WTC11 (cell line): ENCODE measurements at places on chromosomes 7 and 10. TPM values are rescaled to one million over a fixed set of nuclear protein-coding genes. Genes with fewer than 3 reads are reported as not detected.
A peak's percentile ranks its signal among the peaks of the same experiment; 100 is the strongest.

Gene ZNF32
- total RNA-seq = 23.9 to 25.7 TPM (median 25.4 TPM) in 3 replicates

Gene HOGA1
- 0.15 to 0.62 TPM (median 0.55 TPM) in 3 replicates for total RNA-seq

Gene PTPRN2
- total RNA-seq = 2.6 to 4.7 TPM (median 3.9 TPM) in 3 replicates

- DNase-seq = no peak
- H3K27ac ChIP-seq = no peak overlapping the region
- H3K36me3 ChIP-seq = peaks cover 7% of the 10 kb centered on the region; the same call in 1 of the 2 replicates
- peaks cover 14% of the 10 kb centered on the region for H3K4me1 ChIP-seq
- H3K27me3 ChIP-seq = no peaks in the 10 kb centered on the region
These were observed 49.4 kb downstream of the BUB3 start for GRCh38 chr10:123203393-123204126.

DNA sequence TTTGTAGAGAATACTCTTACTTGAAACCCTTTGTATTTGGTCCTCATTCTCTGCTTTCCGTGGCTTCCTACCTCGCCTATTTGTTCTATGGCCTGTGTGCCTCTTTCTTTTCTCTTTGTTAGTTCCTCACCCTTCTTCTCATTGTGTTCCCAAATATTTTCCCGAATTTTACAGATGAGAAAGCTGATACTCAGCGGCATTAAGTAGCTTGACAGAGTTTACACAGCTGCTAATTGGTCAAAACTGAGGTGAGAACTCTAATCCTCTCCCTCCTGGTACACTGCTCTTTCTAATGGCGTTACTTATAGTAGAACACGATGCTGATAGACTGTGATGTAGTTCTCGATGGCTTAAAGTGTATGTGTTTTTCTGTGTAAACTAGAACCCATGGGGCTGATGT lies 80.7 kb upstream of the HDAC9 start:
- peaks cover 7% of the 10 kb centered on the region for H3K4me1 ChIP-seq
- no peak for DNase-seq
- no peak overlapping the region for H3K4me3 ChIP-seq
- peak overlapping the region; percentile 46 for H3K27ac ChIP-seq
- no peaks in the 10 kb centered on the region for H3K36me3 ChIP-seq
- no peaks in the 10 kb centered on the region for H3K27me3 ChIP-seq

- H3K4me3 ChIP-seq = no peak overlapping the region
- no peak overlapping the region for H3K27ac ChIP-seq
- peaks cover 42% of the 10 kb centered on the region for H3K36me3 ChIP-seq
- H3K27me3 ChIP-seq = no peaks in the 10 kb centered on the region; the same call in 1 of the 2 replicates
- peaks cover 18% of the 10 kb centered on the region for H3K4me1 ChIP-seq
These were observed 91.4 kb downstream of the CARD11 start for GRCh38 chr7:2952316-2952715.

DNA sequence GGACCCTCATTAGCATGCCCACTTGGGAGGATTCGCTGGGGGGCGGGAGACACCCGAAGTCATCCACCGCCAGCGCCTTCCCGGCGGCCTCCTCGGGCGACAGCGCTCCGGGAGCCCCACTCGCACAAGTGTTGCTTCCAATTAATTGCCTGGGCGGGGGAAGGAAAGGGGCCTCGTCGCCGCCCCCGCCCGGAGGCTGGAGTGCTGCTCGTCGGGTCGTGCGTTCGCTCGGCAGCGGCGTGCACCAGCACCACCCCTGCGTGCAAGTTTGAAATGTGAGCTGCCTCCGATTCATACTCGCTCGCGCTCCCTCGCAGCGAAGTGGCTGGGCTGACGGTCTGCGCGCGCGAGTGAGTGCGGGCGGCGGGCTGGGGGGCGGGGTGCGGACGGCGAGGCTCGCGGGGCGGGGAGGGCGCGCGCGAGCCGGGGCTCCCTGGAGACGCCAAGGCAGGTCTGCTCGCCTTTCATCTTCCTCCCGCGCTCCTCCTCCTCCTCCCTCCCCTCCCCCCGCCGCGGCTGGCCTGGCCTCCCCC lies 104.6 kb upstream of the PPIF start:
- no peak overlapping the region for H3K27ac ChIP-seq
- H3K4me1 ChIP-seq = peaks cover 47% of the 10 kb centered on the region
- no peaks in the 10 kb centered on the region for H3K36me3 ChIP-seq
- peaks cover 66% of the 10 kb centered on the region for H3K27me3 ChIP-seq

- H3K4me1 ChIP-seq = peaks cover 11% of the 10 kb centered on the region
- H3K36me3 ChIP-seq = no peaks in the 10 kb centered on the region
- no peaks in the 10 kb centered on the region for H3K27me3 ChIP-seq
- no peak overlapping the region for H3K27ac ChIP-seq
- no peak for DNase-seq
- no peak overlapping the region for H3K4me3 ChIP-seq
These were observed 95.8 kb downstream of the NRP1 start for GRCh38 chr10:33238643-33239042.

DNA sequence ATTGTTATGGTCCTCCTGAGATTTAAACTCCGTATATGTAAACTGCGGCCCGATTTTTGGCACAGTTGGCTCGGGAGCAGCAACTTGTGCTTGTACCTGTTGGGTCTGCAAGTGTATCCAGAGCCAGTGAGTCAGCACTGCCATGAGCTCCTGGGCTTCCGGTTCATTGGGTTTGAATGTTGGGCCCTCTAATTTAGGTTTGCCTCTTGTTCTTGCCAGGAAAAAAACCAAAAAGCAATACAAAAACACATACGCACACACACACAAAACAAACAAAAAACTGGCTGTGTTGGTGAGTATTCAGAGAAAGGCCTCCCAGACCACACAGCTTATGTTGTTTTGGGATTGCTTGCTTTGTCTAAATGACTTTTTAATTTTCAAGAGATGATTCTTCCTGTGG lies 26.3 kb downstream of the SND1 start:
- no peak for DNase-seq
- peaks cover 57% of the 10 kb centered on the region for H3K36me3 ChIP-seq
- H3K4me3 ChIP-seq = no peak overlapping the region
- peak overlapping the region; percentile 85 for H3K27ac ChIP-seq
- H3K27me3 ChIP-seq = no peaks in the 10 kb centered on the region
- H3K4me1 ChIP-seq = peaks cover 73% of the 10 kb centered on the region

DNA sequence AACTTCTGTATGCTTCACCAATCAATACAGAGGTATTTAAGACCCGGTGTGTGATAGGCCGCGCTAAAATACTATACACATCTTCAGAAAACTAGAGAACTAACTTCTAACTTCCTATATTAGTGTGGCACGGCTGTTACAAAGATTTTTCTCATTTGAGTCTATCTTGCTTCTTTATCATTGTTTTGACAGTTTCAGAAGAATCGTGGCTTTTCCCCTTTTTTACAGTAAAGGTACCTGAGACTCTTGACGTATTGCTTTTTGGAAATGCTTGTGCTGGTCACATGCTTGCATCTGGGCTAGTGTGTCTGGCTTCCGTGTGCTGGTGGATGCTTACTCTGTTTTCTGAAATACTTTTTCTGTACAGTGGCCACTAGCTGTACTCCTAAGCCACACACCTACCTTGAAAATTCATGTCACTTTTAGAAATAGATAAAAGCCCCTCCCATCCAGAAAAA lies 12.7 kb downstream of the IKZF1 start:
- H3K27me3 ChIP-seq = peaks cover 9% of the 10 kb centered on the region; the same call in 1 of the 2 replicates
- DNase-seq = no peak
- no peaks in the 10 kb centered on the region for H3K36me3 ChIP-seq
- H3K27ac ChIP-seq = no peak overlapping the region
- peaks cover 65% of the 10 kb centered on the region for H3K4me1 ChIP-seq
- no peak overlapping the region for H3K4me3 ChIP-seq

GRCh38 chr7:129771928-129772479 lies 160.5 kb downstream of the NRF1 start:
- H3K27ac ChIP-seq = no peak overlapping the region
- peaks cover 29% of the 10 kb centered on the region for H3K27me3 ChIP-seq
- H3K4me3 ChIP-seq = no peak overlapping the region; the same call in 1 of the 2 replicates
- DNase-seq = peak; percentile 51
- peaks cover 73% of the 10 kb centered on the region for H3K4me1 ChIP-seq

- DNase-seq = no peak
- H3K27ac ChIP-seq = no peak overlapping the region; the same call in 1 of the 2 replicates
- peaks cover 48% of the 10 kb centered on the region for H3K4me1 ChIP-seq
These were observed 12.7 kb downstream of the TASOR2 start for GRCh38 chr10:5697342-5697741.

GRCh38 chr7:66779669-66780409 lies 39.3 kb downstream of the RABGEF1 start:
- no peak for DNase-seq
- H3K27ac ChIP-seq = peak overlapping the region; percentile 81
- H3K27me3 ChIP-seq = no peaks in the 10 kb centered on the region
- peaks cover 45% of the 10 kb centered on the region for H3K36me3 ChIP-seq
- H3K4me3 ChIP-seq = no peak overlapping the region
- H3K4me1 ChIP-seq = no peaks in the 10 kb centered on the region

GRCh38 chr10:76265441-76266113 lies 834.2 kb downstream of the LRMDA start:
- no peak for DNase-seq
- H3K4me1 ChIP-seq = peaks cover 32% of the 10 kb centered on the region
- H3K4me3 ChIP-seq = no peak overlapping the region
- H3K27ac ChIP-seq = no peak overlapping the region

GRCh38 chr10:131946880-131947279 lies 34.8 kb downstream of the BNIP3 start:
- H3K27ac ChIP-seq = no peak overlapping the region
- H3K4me3 ChIP-seq = no peak overlapping the region
- H3K4me1 ChIP-seq = no peaks in the 10 kb centered on the region
- peaks cover 70% of the 10 kb centered on the region for H3K36me3 ChIP-seq
- H3K27me3 ChIP-seq = no peaks in the 10 kb centered on the region

DNA sequence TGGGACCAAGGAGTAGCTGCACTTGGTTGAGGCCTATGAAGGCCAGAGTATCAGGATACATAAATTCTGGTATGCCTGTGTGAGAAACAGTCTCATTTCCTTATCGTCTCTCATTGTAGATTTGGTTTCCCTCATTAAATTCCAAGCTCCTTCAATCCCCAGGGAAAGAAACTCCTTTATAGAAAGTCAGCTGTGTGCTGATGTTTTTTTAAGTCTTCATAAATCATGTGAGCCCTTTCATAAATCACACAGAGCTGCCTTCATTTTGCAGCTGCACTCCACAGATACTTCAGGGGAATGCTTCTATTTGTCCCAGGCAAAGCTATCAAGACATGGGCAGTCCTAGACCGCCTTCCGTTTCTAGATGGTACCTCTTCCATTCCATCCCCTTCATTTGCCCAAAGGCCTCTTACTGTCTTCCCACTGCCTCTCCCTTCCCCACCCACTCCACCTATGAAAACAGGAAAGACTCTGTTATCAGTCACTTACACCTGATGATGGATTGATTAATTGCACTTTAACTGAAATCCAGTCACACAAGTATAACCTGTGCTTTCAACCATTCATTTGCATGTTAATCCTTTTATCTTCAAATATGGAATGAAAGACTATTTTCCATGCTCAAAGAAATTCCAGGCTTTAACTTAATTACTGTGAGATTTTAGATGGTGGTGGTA lies 290.2 kb downstream of the C7orf25 start:
- no peaks in the 10 kb centered on the region for H3K36me3 ChIP-seq
- peaks cover 9% of the 10 kb centered on the region; the same call in 1 of the 2 replicates for H3K4me1 ChIP-seq
- no peak for DNase-seq
- no peak overlapping the region for H3K27ac ChIP-seq

DNA sequence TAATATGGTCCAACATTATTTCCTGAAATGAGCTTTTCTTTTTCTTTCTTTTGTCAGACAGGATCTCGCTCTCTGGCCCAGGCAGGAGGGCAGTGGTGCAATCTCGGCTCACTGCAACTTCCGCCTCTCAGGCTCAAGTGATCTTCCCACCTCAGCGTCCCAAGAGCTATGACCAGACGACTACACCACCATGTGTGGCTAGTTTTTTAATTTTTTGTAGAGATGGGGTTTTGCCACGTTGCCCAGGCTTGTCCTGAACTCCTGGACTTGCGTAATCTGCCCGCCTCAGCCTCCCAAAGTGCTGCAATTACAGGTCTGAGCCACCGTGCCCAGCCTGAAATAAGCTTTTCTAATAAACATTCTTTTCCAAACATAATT lies 48.6 kb downstream of the CUL2 start:
- H3K27me3 ChIP-seq = no peaks in the 10 kb centered on the region
- H3K36me3 ChIP-seq = peaks cover 34% of the 10 kb centered on the region
- no peak for DNase-seq
- no peak overlapping the region for H3K4me3 ChIP-seq

DNA sequence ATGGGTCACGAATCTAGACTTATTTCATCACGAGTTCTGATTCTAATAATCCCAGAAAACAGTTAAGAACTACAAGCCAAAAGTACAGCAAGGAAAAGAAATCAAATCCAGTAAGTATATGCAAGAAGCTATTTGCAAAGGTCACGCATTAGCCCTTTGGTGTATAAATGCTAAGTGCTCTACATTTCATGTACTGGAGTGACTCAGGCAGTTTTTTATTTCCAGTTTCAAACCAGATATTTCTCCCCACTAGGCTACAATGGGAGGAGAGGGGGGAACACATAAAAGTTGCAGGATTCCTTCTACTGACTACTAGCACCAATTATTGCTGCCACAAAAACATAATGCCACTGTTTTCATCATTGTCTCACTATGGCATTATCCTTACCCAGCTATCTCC lies 148.0 kb downstream of the NRCAM start:
- H3K4me1 ChIP-seq = peaks cover 46% of the 10 kb centered on the region
- H3K4me3 ChIP-seq = no peak overlapping the region
- H3K27me3 ChIP-seq = no peaks in the 10 kb centered on the region
- H3K36me3 ChIP-seq = no peaks in the 10 kb centered on the region
- no peak overlapping the region for H3K27ac ChIP-seq

DNA sequence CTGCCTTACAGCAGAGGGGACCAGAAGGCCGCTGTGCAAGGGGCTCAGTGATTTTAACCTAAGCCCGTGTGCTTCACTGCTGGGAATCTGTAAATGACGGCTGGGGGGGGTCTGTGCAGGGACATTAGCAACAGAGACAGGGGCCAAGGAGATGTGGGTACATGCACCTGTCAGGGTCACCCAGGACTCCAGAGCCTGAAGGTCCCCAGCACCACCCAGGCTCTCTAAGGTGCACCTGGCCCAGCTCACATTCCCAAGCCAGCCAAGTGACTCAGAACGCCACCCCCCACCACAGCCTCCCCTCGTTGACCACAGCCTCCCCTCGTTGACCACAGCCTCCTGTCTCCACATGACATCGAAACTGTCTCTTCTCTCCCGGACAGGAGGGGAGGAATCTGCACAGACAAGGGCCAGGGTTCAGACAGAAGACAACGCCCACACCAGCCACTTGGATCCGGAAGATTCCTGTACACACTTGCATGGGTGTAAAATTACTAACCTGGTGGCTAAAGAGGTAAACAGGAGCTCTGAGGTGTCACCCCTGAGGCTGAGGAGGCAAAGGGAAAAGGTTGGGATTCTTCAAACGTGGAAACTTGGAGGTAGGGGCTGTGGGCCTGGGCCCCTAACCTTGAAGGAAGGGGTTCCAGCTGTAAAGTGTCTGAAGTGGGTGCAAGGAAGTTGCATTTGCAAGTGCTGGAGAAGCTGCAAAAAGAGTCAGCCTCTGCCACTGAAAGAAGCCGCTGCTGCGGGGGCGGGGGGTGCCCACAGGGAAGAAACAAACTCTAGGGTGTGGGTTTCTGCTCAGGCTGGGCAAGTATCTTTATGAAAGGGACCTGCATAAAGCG lies 27.0 kb downstream of the CALML3 start:
- H3K27ac ChIP-seq = no peak overlapping the region
- H3K4me3 ChIP-seq = no peak overlapping the region
- DNase-seq = peak; percentile 3
- H3K4me1 ChIP-seq = no peaks in the 10 kb centered on the region
- no peaks in the 10 kb centered on the region for H3K27me3 ChIP-seq
- no peaks in the 10 kb centered on the region for H3K36me3 ChIP-seq

GRCh38 chr7:73504017-73504416 lies 18.1 kb downstream of the BAZ1B start:
- no peak for DNase-seq
- no peak overlapping the region for H3K4me3 ChIP-seq
- H3K4me1 ChIP-seq = no peaks in the 10 kb centered on the region
